ENCODE measurements at places on chromosomes 5 and 9. TPM values are rescaled to one million over a fixed set of nuclear protein-coding genes. Genes with fewer than 3 reads are reported as not detected.
A peak's percentile ranks its signal among the peaks of the same experiment; 100 is the strongest.

- no peak overlapping the region for H3K27ac ChIP-seq
- no peak overlapping the region for H3K4me3 ChIP-seq
- no peaks in the 10 kb centered on the region for H3K4me1 ChIP-seq
- DNase-seq: no peak
Measured at GRCh38 chr9:84413301-84413700, 72.7 kb upstream of the SLC28A3 start.

DNA sequence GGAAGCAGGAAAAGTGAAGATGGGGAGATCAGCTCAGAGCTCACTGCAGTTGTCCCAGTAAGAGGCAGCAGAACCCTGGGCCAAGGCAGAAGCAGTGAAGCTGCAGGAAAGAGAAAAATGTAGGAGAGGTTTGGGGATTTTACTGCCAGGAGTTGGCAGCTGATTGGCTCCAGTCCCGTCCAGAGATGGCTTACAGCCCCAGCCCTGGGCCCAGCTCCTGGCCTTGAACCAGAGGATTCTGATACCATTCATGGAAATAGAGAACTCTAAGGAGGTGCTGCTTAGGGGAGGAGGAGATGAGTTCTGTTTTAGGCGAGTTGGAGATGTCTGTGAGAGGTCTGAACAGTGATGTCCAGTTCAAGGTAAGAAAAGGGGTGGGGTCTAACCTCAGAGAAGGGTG, 4.6 kb downstream of the MORN5 start:
- H3K4me3 ChIP-seq: no peak overlapping the region
- H3K4me1 ChIP-seq: peaks cover 16% of the 10 kb centered on the region
- peak overlapping the region; percentile 30 for H3K27ac ChIP-seq
- H3K27me3 ChIP-seq: no peaks in the 10 kb centered on the region
- no peak for DNase-seq
- no peaks in the 10 kb centered on the region for H3K36me3 ChIP-seq

DNA sequence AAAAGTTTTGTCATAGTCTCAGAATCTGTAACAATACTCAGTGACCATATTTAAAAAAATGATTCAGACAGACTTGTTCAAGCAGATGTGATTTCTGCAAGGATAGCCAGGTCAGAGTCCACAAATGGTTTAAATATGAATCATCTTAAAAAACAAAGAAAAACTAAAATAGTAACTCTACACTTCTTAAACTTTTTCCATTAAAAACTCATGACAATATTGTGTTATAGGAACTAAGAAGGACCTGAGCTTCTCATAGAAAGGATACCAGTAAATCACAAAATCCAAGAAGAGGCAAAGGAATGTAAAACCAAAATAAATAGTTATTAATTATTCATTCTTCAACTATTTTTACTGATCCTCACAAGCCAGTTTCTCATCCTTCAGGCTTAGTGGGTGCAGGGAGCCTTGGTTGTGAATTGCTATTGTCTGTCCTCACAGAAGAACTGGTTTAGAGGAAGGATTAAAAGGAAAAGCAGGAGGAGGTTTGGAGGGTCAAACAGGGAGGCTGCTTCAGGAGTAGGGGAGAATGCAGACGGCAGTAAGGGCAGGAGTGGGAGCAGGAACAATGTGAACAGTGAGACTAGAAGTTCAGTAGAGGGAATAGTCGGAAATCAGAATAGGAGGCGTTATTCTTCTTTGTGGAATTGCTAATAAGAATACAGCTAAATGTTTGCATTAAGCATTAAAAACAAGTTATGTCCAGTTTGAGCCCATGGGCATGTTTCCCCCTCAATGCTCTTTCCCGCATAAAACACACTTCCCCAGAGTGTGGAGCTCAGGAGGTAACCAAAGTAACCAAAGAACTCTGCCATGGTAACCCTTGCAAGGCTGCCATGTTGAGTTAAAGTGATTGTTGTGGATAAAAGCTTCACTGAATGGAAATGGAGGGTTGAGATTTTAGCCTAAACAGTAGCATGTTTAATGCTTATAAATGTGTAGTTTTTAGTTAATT, 110.7 kb downstream of the CCDC192 start:
- no peak for DNase-seq
- H3K36me3 ChIP-seq: no peaks in the 10 kb centered on the region
- no peaks in the 10 kb centered on the region for H3K27me3 ChIP-seq
- H3K4me3 ChIP-seq: peak overlapping the region; percentile 29
- H3K27ac ChIP-seq: peak overlapping the region; percentile 65

GLRX gene
- 14.1 TPM for total RNA-seq

GNA14 gene
- total RNA-seq: 6.6 TPM

GABRA6 gene
- not detected for total RNA-seq

Data from esophagus muscularis mucosa (tissue), 4 donors.